Stimulated activated CD8-positive, alpha-beta memory T cell treated with anti-CD3 and anti-CD28 coated beads, Interleukin-4, amount 100 ng/mL, for 4 hours (primary cell): ENCODE measurements at places on chromosomes 1 and 21.

DNA sequence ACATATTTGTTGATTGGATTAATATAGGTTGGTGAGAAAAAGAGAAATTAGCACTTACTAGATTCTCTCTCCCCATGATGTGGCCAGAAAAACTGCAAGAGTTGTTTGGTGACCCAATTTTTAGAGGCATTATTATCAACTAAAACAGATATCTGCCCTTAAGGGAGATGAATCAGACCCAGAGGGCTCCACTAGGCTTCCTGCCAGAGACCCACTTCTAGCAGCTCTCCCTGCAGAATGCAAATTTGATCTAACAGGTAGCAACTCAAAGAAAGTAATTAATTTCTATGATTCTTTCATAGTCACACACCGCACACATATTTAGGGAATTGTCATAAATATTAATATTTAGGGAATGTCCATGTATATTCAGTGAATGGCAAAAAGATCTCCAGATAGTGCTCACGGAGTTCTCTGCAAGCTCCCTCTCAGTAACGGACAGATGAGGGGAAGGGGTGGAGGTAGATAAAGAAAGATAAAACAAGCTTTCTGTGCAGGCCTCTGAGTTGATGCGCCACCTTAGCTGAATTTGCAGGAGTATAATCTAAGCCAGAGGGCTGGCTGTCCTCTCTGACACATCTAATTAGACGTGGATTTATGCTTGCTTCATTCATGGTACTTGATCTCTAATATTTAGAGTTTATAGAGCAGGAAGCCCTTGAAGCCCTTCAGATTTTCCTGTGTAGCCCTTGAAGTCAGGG lies 84.1 kb upstream of the CCDC190 start:
- DNase-seq = no peak

GRCh38 chr1:100795646-100795985 lies 76.1 kb downstream of the VCAM1 start:
- DNase-seq = no peak

DNA sequence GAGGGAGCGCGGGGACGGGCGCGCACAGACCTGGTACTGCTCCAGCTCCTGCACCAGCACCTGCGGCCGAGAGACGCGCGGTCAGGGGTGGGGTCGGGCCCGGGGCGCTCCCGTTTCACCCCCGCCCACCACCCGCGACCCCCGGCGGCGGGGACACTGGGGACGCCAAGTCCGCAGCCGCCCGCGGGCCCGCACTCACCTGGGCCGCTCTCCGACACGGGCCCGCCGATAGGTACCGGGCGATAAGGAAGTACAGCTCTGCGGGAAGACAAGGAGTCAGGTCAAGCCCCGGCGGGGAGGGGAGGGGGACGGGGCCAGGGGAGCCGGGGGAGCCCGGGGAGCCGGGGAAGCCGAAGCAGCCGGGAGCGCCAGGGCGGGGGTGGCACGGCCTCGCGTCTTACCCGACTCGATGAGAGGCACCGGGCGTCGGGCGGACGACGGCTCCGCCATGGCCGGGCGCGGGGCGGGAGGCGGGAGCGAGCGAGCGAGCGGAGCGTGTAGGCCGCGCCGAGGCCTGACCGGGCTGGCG lies 326 bp downstream of the BRWD1 start:
- DNase-seq = no peak

DNA sequence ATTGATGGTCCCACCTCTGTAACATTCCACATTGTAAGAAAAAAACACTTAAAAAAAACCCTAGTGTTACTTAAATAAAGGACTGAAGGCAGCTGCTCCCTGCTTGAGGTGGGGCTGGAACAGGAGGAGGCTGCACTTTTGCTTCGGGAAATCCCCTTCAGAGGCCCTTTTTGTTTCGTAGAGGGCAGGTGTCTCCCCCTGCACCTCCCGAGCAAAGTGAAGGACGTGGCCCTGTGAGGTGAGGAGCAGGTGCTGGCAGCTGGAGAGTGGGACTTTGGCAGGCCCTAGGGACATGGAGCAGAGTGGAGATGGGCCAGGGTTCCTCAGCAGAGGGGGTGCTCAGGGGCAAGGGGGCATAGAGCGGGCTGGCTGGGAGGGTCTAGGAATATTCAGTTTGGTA lies 33.4 kb upstream of the WNT4 start:
- DNase-seq = no peak

- DNase-seq = no peak
Measured at GRCh38 chr21:20760221-20760620, 238.0 kb upstream of the NCAM2 start.

DNA sequence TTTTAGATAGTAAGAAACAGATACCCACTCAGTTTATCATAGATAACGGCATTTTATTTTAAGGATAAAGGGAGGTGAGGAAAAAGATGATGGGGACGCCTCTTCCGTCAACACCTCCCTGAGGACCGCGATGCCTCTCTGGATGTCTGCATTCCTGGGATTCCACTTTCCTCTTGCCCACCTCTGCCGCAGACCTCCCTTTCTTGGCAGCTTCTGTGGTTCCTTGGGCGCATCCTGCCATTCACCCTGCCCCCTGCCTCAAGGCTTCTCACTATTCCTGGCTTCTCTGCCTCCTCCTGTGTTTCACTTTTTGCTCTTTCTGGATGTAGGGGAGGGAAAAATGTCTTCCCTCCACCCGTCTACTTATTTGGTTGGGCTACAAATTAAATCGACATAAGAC lies 19.9 kb downstream of the HUNK start:
- DNase-seq = no peak

DNA sequence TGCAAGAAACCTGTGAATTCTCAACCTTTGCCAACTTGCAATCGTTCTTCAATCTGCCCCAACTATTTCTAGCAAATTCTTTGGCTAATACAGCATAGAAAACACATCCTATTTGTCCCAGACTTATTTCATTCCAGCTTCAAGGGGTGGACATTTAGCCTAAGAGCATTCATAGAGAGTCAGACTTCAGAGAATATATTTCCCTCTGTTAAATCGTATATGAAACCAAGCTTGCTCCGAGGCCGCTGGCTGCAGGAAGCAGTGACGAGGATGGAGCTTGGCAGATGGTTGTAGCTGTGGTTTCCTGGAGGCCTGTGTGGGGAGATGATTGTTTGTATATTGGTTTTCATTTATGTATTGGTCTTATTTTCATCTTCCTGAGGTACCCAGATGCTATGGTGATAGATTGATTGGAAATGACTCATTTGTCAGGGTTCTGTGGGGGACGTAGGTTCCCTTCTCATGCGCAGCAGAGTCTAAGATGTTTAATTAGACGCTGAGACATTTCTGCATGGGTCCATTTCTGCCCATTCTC lies 26.1 kb downstream of the MAN1C1 start:
- DNase-seq = no peak

GRCh38 chr1:99992760-99993467 lies 23.1 kb downstream of the SLC35A3 start:
- no peak for DNase-seq

DNA sequence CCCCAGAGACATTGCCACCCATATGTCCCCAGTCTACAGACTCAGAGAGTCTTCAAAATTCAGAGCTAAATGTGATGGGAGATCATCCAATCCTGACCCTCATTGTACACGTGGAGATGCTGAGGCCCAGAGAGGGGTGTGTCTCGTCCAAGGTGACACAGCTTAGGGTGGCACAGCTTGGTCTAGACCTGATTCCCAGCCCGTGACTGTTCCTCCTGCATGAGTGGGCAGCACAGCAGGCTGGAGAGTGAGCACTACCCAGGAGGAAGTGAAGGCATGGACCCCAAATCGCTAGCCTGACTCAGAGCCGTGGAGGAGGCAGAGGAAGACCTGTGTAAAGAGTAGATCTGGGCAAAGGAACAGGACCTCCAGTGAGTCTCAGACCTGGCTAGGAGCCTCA lies 16.4 kb downstream of the S100A7 start:
- DNase-seq = no peak

- DNase-seq = no peak
Measured at GRCh38 chr1:29525941-29526340, 289.6 kb downstream of the PTPRU start.

GRCh38 chr1:160401487-160401805 lies 1.1 kb downstream of the VANGL2 start:
- DNase-seq = no peak

- DNase-seq = no peak
Measured at GRCh38 chr1:229892515-229893117, 174.4 kb upstream of the GALNT2 start.

DNA sequence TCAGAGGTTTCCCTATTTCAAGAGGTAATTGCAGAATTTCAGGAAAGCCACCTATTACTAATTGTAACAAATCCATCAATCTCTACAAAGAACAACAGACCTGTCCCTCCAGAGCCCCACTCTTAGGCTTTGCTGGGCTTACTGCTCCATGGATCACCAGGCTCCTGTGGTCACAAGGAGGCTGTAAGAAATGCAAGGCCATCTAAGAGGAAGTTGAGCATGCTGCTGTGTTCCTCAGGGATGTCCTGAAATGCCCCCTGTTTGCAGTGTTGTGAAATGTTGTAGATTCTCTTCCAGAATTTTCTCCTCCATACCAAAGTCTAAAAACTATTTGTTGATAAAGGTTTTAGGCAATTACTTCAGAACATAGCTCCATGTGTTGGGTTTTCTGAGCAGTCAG lies 24.4 kb upstream of the DUSP23 start:
- no peak for DNase-seq

- DNase-seq = no peak
Measured at GRCh38 chr21:39564200-39564599, 48.5 kb upstream of the B3GALT5 start.

DNA sequence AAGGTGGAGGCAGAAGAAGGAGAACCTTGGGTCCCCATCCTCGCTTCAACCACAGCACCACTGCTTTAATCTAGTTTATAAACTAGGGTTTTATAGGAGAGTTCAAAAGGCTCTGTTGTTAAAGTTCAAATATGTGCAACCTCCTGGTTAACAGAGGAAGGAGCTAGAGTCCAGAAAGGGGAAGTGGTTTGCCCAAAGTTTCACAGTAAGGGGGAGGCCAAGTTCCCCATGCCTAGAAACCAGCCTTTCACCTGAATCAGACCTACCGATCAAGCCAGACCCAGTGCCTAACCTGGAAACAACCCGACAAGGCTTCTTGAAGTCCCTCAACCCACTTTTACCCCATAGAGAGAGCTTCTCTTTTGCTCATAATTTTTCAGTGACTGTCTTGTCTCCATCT lies 106.5 kb downstream of the PLPP3 start:
- no peak for DNase-seq

DNA sequence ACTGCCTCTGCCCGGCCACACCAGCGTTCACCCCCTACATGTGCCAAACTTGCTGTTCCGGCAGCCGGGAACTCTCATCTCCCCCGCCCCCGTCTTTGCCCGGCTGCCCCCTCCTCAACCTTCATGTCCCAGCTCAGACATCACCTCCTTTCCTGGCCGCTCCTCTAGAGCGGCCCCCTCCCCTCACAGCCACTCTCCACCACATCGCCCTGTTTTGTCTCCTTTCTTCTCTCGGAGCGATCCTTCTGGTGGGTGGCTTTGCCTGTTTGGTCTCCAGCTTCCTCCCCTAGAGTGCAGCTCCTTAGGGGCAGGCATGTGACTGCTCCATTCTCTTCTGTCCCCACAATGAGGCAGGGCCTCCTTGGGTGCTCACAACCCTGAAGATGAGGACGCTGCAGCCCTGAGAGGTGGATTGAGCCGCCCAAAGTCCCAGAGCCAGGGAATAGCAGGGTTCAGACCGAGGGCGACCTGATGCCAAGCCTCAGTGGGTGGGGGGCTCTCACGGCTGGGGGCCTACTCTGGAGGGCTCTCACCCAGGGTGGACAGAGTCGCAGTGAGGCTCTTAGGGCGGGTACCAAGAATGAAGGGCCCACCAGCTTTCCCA lies 44.9 kb upstream of the ECE1 start:
- no peak for DNase-seq

GRCh38 chr1:175863299-175864050 lies 120.1 kb upstream of the TNR start:
- no peak for DNase-seq

DNA sequence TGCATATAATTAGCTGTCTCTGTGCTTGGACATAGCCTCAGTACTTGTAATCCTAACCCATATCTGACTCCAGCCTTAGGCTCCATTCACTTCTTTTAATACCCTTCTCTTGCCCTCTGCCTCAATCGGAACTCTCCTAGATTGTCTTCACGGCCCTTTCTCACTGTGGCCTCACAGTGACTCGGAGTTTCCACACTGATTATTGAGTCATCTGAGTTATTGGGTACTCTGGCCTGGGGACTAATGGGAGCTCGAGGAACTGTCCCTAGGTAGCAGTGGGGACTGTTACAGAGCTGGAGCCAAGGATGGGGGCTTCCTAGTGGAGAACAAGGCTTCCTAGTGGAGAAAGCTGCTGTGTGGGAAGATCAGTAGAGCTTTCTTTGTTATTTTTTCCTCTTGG lies 17.0 kb downstream of the TRAF5 start:
- no peak for DNase-seq

DNA sequence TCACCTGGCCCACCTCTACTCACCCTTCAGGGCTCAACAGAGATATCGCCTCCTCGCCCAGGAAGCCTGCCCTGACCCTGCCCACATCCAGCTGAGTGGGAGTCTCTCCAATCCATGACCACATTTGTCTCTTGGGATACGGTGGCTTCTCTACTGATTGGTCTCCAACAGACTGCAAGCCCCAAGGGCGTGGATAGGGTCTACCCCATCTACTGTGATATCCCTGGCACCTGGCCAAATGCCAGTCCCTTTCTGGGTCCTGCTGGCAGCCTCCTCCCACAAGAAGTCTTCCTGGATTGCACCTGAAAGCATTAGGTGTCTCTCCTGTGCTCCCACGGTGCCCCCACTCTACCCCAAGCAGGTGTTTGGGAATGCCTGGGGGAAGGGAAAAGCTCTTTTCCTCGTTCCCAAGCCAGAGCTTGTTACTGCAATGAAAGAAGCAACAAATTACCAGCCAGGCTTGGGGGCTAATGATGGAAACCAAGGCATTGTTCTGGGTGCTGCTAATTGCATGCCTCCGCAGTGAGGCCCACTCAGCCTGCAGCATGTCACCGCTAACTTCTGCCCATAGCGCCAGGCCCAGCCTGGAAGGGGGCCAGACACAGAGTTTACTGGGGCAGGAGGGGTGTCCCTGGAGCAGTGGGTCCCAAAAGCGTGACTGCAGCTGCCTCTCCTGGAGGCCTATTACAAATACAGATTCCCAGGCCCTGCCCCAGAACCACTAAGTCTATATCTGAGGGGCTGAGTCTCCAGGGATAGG lies 90.7 kb upstream of the IFFO2 start:
- DNase-seq = no peak

DNA sequence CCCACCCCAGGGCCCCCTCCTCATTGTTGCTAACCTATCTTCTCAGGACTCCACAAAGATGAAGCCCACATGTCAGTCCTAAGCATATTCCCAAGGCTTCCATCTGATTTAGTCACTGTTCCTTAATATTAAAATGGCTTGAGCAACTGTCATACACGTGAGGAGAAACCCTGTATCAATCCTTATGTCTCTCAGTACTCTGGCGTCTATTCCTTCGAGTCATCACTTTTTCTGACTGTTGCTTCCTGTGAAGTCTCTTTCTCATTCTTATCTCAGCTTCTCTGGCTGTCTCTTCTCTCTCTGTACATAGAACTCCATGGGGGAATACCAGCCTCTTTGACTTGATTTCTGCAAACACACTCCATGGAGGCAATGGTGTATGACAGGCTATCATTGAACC lies 98.4 kb downstream of the C4BPA start:
- no peak for DNase-seq
